ENCODE measurements at places on chromosomes 6 and 20.

DNA sequence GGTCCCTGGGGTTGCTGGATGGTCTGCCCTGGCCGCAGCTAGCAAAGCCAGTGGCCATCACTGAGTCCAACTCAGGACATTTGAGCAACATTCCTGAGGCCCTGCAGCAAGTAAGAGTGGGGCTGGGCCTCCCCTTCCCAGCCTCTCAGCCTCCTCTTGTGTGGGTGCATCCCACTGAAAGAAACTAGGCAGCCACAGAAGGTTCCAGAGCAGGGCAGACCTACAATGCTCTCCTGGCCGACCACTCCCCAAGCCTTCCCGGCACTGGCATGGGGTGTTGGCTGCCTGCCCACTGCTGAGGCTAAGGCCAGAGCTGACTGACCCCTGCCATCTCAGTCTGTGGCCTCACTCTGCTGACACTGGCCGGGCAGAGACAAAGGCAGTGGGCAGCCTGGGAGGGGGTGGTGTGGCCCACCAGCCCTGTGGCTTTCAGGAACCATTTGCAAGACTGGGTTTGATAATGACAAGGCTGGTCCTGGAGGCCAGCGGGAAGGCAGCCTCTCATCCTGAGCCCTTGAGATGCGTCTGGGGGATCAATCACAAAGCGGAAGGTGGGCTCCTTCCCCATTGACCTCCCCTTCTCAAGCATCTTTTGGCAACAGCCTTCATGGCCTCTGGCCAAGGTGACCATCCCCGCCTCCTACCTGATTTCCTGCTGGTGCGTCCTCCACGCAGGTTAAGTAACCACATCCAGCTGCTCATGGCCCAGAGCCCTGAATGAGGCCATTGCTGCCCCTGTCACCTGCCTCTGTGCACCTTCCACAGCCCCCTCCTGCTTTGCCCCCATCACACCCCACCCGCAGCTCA, 9.6 kb downstream of the DLGAP4 start:
- DNase-seq, result no peak

DNA sequence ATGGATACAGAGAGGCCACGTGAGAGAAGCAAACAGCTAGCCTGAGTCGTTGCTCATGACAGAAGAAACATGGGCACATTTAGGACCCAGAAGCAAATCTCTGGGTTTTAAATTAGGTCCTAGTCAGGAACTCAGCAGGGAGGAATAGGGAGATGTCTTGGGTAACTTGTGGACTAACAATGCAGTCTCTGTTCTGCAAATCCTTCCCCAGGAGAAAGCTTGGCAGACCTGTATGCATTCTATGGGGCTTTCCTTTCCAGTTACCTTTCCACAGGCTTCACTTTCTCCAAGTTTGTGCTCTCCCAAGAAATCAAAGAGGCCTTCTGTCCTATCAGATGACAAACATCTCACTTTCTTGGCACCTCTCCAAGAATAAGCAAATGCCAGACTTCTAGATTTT, 47.2 kb upstream of the PLCB4 start:
- DNase-seq, result no peak

DNA sequence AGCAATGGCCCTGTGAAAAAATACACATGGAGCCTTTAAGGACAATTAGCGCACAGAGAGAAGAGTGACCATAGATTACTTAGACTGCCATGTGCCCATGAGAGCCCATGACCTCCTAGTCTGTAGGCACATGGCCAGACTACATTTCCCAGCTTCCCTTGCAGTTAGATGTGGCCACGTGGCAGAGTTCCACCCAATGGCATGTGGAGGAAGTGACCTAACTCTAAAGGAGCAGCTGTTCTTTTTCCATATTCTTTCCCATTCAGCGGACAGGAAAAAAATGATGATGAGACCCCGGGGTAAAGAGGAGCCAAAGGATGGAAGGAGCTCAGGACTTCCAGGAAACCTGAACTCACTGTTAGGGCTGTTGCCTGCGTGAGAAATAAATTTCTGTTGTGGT, 116.6 kb downstream of the CBLN4 start:
- no peak for DNase-seq

DNA sequence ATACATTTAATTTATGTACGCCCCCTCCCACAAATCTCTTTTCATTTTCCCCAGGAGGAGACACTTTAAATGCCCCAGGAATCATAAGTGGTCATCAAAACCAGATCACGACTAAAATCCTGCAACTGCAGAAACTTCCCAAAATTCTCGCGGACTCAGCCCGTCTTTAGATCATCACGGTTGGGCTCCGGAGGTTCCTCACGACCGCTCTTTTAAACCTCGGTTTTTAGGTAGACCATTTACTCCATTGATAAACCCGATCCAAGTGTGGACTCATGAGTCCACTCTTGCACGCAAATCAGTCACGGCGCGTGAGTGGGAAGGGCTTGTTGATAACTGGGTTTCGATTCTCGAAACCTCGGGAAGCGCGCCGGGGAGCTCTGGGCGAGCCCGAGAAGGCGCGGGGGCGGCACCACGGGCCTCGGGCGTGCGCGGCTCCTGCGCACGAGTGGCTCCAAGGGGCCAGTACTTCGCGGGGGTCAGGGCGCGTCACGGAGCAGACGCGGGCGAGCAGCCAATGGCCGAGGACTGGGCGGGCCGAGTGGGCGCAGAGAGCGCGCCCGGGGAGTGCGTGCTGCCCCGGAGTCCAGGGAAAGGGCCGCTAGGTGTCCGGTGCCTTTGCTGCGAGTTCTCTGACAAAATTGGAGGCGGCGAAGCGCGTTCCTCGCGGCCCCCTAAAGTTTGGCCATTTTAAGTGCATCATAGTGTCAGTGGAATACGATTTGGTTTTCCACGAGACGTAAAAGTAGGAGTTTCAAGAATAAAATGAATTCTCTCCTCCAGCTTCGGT, 635 bp upstream of the TENT5A start:
- peak; percentile 90 for DNase-seq

DNA sequence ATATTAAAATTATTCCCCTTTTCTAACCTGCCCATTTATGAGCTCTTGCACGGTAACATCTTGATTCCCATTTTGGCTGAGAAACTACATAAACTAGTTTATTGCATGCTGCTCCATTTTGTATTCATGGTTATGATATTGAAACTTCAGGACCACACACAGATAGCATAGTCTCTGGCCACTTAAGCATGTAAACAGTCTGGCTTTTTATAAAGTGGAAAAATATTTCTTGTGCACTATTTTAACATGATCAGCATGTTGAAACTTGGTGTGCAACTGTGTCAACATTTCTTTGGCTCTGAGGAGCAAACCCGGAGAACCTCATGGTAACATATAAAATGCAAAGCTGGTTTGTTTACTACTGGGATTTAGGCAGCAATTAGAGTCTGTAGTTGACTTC, 70.7 kb downstream of the SLX4IP start:
- DNase-seq, result no peak

DNA sequence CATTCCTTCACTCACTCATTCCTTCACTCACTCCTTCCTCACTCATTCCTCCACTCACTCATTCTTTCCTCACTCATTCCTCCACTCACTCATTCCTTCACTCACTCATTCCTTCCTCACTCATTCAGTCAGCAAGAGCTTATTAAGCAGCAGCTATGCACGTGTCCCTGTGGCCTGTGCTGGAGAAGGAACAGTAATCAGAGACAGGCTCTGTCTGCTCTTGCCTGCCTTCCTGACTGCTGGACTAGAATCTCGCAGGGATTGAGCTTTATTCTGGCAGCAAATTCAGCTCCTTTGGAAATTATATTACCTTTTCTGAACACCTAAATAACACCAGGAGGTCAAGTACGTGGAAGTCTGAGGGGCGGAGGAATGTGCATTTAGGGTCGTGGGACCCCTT, 138.9 kb upstream of the AGPAT4 start:
- no peak for DNase-seq

- no peak for DNase-seq
These were observed 201.3 kb upstream of the DTNBP1 start for GRCh38 chr6:15864038-15864707.
